8988T (cell line): ENCODE measurements at places on chromosomes 7 and 10.

GRCh38 chr7:80324032-80324431 lies 187.8 kb downstream of the GNAT3 start:
- DNase-seq: no peak

- DNase-seq: no peak
Measured at GRCh38 chr7:119514326-119514725, 758.6 kb upstream of the KCND2 start.

DNA sequence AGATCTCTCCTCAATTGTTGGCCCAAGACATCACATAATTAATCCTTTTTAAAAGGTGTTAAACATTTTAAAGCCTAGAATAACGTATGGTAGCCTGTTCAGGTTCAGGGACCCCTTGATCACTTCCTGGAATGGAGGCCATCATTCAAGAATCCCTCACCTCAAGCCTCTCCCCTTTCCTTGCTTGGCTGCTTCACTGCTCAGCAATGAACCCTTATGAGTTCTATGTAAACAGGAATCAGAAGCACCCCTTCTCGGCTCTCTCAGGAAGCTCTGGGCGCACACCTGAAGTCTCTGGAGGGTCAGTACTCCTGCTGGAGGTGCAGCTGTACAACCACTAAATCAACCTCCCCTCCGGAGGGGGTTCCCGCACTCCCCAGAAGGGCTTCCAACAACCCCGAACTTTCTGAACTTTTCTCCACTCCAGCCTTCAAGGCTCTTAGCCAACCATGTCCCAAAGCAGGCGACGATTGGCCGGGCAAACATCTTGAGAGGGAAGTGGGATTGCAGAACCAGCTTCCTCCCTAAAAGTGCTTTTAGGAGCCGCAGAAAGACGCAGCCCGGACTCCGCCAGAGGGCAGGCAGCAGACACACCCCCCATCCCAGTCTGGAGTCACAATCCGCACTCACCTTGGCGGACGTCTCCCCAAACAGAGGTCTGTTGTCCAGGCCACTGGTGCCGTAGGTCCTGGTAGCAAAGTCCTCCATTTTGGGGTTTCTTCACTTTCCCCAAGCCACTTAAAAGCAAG lies 562 bp downstream of the TMEM243 start:
- peak; percentile 26 for DNase-seq

- DNase-seq: no peak
Measured at GRCh38 chr10:525565-526315, 163.7 kb downstream of the DIP2C start.

DNA sequence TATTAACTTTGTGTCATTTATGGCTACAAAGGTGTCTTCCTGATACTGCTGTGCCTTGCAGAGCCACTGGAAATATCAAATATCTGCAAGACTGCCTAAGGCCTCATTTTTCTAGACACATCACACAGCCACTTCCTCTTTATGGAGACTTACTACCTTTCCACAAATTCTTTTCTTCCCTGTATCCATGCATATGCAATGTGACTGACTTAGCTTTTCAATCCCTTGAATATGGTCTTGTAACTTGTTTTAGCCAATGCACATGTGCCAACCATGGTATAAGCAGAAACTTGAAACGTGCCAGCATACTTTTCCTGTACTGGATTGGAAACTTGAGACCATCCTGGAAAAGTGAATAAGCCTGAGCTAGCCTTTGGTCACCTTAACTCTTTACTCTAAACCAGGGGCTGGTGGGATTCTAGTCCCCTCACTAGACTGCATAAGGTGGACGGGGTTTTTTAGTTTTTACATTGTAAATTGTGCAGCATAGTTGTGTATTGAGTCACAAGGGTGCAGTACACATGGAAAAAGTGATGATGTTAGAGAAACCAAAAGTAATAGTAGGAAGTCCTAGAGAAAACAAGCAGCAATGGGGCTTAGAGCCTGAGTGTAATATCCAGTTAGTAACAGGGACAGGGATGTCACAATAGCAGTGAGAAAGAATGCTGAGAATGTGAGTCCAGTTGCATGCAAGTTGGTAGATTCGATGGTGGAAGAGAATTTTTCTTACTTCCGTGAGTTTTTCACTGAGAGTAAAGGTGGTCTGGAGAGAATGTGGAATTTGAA lies 879.5 kb downstream of the SORCS1 start:
- DNase-seq: no peak
